ENCODE measurements at places on chromosomes 5 and 9.
A peak's percentile ranks its signal among the peaks of the same experiment; 100 is the strongest.

DNA sequence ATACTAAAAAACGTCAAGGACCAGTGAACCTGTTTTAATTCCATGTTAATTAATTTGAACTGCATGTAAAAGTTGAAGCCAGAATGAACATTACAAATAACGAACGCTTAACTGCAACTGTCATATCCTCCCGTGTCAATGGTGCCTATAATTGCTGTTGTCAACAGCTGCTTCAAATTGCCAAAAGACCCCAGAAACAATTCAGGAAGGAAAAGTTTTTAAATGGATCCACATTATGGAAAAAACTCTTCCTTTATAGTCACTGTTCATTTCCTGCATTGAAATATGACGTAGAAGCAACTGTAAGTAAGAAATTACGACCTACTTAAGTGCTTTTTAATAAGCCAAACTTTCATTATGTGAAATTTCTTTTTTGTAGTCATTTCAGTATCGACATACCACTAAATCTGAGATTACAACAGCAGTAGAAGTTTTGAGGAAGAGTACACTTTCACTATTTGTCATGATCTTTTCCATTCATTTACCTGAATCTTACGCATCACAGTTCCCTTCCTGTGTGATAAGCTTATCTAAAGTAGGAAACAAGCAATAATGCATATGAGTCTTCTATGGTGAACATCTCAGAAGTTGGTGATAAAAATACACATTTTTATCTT is 37.8 kb downstream of the MEF2C start:
- DNase-seq: no peak

DNA sequence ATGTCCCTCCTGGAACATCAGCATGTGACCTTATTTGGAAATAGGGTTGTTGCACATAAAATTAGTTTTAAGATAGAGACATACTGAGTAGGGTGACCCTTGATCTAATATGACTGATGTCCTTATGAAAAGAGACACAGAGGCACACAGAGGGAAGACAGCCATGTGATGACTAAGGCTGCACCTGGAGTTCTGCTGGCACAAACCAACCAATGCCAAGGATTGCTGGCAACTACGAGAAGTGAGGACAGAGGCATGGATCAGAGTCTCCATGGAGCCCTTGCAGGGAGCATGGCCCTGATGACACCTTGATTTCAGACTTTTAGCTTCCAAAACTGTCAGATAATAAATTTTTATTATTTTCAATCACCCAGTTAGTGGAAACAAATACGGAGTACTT is 101.9 kb downstream of the FBXL7 start:
- DNase-seq: no peak

DNA sequence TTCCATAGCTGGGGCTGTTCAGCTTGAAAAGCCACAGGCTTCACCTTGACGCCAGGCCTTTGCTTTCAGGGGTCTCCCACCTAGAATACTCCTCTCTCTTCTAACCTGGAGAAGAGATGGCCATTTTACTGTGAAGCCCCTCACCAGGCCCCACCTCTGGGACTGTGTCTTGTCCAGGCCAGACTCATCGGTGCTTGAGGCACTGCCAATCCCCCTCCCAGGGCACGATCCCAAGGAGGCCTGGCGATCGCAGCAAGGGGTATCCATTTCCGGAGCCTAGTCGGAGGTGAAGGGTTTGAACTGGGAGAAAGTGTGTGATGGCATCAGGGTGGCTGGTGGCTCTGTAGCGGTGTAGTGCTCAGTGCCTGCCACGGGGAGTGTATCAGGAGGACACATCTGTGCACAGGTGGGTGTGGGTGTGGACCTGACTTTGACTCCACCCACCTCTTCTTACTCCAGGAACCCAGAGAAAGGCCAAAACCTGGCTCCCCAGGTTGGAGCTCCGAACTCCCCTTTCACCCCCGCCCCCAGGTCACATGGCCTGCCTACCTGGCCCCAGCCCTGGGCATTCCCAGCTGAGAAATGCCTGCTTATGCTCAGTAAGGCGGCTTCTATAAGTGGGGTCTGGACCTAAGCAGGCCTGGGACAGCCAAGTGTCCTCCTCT is 27.4 kb upstream of the ENHO start:
- no peak for DNase-seq

DNA sequence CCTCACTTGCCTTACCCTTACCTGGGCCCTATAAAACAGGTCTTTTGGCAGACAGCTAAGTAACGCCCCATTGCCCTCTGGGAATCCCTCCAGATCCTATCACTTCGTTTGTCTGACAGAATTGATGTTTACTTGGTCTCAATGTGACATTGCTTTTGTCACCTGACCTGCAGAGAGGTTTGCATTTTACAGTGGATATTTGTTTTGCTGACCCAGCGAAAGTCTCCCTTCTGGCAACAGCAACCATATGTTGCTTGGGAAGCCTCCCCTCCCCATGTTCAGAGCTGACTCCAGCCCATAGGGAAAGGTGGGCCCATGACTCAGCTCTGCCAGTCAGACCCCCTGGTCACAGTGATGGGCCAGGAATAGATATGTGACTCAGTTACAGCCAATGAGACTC is 54.0 kb upstream of the LARP1 start:
- no peak for DNase-seq

DNA sequence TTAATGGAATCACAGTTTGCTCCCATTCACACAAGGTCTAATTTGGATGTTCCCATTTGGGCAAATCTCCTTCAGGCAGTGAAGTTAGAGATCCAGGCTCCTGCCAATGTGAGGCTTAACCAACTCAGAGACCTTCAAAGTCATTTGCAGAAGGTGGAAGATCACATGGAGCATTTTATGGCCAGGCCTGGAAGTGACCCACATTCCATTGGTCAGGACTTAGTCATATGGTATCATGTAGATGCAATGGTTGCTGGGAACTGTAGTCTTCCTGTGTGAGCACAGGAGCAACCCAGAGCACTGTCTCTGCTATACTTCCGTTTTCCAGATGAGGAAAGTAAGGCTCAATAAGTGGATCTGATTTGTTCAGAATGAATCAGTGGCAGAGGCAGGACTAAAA is 292.7 kb upstream of the SMARCA2 start:
- no peak for DNase-seq

- peak; percentile 1 for DNase-seq
These were observed 571 bp downstream of the PPIC start for GRCh38 chr5:123035918-123036390.

Measured in kidney epithelial cell (primary cell).